BE2C (cell line): ENCODE measurements at places on chromosomes 16 and 17.

GRCh38 chr17:41522301-41523224 is 3.9 kb upstream of the KRT15 start:
- DNase-seq, result no peak

DNA sequence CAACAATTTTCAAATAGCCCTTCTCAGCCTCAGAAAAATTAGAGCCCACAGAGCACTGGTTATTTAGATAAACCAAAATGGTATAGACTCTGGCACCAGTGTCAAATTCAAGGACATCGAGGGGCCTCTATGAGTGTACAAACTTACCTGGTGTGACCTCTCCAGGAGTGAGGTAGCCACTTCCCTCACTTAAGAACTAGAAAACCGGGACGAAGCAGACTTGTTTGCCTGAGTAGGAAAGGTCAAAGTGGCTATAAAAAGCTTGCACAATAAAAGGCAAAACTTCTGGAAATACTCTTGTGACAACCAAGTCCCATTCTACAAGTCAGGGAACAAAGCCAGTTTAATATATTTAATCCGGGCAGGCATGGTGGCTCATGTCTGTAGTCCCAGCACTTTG is 39.2 kb upstream of the PRSS54 start:
- DNase-seq, result no peak

DNA sequence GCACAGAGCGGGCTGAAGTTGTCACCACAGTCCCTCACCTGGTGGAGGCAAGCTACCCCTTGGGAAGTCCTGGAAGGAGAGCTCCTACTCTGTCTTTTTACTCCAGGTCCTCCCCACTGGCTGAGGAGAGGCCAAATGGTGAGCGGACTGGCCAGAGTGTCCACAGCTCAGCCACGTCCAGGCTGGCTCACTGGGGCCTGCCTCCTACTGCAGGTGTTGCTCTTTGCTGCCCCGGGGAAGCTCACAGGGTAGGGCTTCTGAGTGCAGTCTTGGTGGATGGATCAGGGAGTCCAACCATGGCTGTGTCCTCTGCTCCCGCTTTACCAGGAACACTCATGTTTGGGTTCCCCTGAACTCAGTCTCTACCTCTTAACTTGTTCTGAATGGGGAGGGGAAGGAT is 2.7 kb downstream of the B9D1 start:
- DNase-seq, result no peak

DNA sequence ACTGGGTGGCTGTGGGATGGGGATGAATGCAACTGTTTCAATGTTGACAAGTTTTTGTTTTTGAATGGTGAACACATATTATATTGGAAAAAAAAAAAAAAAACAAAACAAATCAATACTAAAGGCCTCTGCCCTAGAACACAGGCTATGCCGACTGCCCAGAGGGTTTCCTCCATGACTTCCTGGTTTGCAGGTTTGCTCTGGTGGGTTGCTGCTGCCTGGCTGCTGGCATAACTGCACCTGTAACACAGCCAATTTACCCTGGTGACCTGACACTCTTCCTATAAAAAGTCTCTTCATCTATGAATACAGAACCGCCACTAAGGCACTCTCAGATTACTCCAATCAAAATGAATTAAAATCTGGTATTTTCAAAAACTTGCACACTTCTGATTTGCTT is 10.4 kb downstream of the GLYR1 start:
- no peak for DNase-seq

- no peak for DNase-seq
These were observed 26.1 kb upstream of the JPH3 start for GRCh38 chr16:87576171-87576570.

- no peak for DNase-seq
These were observed 6.7 kb upstream of the CMIP start for GRCh38 chr16:81437865-81438264.

- peak; percentile 91 for DNase-seq
These were observed 15.8 kb downstream of the TMC6 start for GRCh38 chr17:78112518-78113471.

DNA sequence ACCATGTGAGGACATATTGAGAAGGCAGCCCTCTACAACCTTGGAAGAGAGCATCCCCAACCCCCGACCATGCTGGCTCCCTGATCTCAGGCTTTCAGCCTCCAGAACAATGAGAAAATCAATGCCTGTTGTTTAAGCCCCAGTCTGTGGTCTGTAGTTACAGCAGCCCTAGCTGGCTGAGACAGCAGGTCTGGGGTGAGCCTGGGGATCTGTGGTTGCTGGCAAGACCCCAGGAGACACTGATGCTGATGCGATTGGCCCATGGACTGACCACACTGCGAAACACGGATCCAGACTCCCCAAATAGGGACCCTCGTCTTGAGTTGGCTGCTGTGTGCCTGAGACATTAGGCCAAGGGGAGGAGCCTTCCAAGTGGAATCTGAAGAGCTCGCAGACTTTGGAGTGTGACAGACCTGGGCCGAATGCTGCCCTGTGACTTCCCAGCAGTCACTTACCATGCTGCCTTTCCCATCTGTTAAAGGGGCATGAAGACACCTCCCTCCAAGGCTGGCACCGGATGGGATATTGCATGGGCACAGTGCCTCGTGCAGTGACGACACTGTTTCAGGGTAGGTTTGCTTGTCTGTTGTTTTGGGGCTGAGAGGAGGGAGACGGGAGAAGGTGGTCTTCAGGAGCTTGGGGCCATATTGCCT is 147.8 kb upstream of the RPL38 start:
- DNase-seq, result no peak

DNA sequence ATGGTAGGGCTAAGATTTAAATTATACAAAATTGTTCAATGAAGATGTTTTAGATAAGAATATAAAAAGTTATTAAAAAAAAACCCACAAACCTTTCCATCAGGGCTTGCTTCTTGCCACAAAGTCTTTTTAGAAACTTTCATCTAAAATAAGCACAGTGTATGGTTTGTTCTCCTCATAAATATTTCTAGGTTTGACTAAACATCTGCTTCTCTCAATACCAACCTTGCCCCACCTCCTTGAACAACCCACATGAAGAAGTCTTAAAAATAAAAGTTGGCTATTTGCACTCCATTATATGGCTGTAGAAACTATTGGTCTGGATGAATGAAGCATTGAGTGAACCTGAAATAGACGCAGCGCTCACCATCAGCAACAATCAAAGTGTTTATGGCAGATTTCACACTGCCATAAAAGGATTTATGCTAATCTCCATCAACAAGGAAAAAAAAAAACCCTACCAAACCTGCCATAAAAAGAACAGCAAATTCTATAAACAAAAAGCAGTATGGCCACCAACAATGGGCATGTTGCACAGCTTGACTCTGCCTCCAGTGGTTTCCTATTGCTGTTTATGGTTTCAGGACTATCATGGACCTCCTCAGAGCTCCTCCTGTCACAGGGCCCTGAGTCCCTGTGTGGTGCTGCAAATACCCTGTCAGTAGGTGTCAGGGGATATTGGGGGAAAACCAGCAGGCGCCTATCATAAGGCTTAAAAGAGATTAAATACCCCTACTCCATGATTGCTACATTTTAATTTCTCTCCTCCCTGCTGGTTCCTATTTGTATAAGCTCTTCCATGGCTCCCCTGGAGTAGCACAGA is 37.6 kb downstream of the SNX11 start:
- no peak for DNase-seq

DNA sequence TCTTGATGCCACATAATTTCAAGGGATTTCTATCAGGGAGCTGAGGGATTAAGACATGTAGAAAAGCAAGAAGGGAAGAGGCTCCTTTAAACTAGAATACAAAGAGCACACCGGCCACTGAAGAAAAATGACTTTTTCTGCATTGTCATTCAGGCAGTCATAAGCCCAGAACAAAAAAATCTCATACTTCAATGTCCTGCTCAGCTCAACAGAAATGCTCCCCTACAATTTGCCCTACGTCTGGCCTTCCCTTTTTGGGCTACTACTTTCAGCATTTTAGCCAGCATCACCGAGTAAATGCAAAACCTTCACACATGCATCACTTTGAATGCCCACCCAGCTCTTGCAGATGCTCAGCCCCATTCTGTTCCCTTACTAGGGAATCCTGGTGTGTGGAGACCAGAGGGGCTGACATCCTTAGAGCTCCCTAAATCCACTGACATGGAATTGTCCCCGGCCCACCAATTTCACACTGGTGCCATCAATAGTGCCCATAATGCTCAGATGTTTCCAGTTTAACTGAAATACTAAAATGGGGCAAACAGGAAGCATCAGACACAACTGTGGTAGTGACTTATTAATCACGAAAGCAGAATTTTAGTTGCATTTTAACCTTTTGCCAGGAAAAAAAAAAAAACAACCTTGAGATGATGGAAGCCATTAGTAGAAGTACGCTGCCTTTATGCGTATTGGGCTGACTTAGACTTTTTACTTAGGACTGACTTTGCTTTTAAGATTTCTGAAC is 2.7 kb downstream of the MAP3K14 start:
- no peak for DNase-seq
